ENCODE measurements at places on chromosomes 1 and 21.
A peak's percentile ranks its signal among the peaks of the same experiment; 100 is the strongest.

DNA sequence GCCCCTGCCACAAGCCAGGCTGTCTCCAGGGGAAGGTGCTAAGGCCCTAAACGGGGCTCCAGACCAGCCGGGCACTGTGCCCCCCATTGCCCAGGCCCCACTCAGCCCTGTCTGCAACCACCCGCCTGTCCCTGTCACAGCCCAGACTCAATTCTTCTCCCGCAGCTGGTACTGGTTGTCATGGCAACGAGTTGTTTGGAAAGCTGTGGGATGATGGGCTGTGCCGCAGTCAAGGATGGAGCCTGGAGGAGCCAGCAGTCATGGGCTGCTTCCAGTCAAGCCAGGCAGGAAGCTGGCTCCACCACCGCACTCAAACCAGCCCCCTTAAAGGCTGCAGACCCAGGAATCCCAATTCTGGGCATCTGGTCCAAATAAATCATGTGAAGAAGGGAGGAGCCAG lies 4.2 kb downstream of the SPOCD1 start:
- DNase-seq = no peak

DNA sequence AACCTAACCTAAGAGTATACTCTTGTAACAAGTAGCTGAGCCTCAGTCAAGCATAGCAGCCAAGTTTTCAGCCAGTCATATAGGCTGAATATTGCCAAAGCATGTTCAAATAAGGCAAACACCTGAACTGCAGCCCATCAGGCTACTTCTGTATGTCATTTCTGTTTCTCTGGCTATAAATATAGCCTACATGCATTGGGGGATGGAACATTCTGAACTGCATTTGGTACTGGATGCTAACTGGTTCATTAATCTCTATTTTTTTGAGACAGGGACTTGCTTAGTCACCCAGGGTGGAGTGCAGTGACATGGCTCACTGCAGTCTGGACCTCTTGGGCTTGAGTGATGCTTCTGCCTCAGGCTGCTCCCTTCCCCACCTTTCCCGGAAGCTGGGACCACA lies 37.3 kb downstream of the MAST2 start:
- no peak for DNase-seq

- no peak for DNase-seq
Measured at GRCh38 chr21:33362044-33362555, 37.3 kb downstream of the IFNAR1 start.

GRCh38 chr1:115428256-115428655 lies 90.2 kb upstream of the NGF start:
- no peak for DNase-seq

- peak; percentile 56 for DNase-seq
Measured at GRCh38 chr1:246875041-246876026, 56.4 kb downstream of the AHCTF1 start.

DNA sequence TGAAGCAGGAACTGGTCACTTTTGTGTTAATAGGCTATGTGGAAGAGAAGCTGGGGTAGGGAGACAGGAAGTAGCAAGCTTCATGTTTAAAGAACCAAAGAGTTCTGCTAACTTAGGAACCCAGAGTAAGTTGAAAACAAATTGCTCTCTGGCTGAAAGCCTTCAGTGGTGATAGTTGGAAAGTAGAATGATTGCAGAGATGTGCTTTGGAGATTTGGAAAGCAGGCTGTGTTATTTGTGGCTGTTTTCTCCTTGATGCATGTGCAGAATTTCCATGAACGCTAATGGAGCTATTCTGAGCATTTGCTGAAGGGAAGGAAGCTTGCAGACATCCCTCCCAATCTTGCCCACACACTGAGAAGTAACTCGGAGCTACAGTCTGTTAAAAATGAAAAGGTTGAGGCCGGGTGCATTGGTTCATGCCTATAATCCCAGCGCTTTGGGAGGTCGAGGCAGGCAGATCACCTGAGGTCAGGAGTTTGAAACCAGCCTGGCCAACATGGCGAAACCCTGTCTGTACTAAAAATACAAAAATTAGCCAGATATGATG lies 45.7 kb downstream of the TCEANC2 start:
- DNase-seq = no peak

GRCh38 chr1:154353460-154353904 lies 28.2 kb downstream of the ATP8B2 start:
- no peak for DNase-seq

GRCh38 chr1:59076612-59077011 lies 220.3 kb upstream of the FGGY start:
- no peak for DNase-seq

- DNase-seq = no peak
Measured at GRCh38 chr1:201475130-201475529, 6.1 kb upstream of the PHLDA3 start.

GRCh38 chr1:101185421-101185820 lies 51.4 kb upstream of the S1PR1 start:
- no peak for DNase-seq

DNA sequence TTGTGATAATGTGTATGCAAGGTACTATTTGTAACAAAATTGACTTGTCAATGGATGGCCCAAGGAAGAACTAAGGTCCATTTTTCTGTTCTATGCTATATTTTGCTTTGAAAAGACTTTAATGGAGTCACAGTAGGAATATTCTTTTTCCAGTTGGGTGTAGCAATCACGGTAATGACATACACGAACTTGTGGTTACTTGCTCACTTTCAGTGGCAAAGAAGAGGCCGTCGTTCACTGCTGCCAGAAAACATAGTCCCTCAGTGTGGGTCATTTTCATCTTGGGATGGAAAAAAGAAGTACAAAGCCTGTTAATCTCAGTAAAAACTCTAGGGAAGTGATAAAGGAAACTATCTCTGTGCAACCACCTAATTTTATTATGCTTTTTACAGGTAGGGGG lies 47.8 kb upstream of the LAMC2 start:
- DNase-seq = no peak

GRCh38 chr1:178342745-178343144 lies 154.0 kb downstream of the CLEC20A start:
- DNase-seq = no peak

- no peak for DNase-seq
Measured at GRCh38 chr1:153968000-153968363, 280 bp downstream of the CREB3L4 start.

- DNase-seq = peak; percentile 6
Measured at GRCh38 chr1:47280142-47280541, 33.8 kb downstream of the STIL start.

GRCh38 chr1:75171876-75172275 lies 37.7 kb downstream of the LHX8 start:
- no peak for DNase-seq

GRCh38 chr21:36254106-36254941 lies 65.7 kb upstream of the MORC3 start:
- DNase-seq = no peak

DNA sequence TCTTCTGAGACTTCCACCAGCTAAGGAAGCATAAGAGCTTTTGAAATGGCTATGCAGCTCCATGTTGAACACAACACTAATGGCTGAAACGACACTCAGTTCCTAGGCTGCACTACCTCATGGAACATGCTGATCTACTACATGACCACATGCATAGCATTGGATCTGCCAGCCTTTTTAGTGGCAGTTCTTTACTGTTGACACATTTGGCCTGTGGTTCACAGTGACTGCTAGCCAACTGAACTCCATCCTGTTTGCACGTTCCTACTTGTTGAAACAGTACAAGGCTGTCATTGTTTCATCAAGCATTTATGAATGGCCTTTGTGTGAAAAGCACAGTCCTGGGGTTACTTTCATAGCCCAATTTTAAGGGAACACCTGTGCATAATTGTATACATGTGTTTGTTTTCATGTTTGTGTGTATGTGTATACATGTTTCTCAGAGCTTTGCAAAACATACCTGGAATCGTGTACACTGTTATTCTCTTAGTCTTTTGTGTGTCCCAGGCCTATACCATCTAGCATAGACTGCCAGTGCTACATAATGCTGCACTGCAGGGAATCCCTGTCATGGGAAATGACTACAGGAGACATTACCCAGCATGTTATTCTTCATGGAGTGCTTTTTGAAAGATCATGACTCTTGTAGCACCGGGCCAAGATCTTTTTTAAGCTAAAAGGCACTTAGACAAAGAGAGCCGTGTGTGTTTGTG lies 179.6 kb upstream of the ESRRG start:
- DNase-seq = no peak

DNA sequence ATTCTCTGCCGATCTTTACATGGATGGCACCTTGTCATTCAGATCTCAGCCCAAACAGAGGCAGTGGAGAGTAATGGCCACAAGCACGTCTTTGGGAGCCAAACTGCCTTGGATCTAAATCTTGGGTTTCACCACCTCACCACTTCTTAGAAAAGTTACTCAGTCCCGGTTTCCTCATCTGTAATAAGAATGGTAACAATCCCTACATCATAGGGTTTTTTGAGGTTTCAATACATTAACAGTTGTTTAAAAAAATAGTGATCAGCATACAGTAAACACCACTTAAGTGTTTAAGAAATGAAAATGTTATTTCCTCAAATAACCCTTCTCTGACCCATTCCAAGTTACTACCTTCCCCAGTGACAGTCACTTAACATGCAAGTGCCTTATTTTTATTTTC lies 38.5 kb upstream of the KCNA3 start:
- no peak for DNase-seq

- DNase-seq = no peak
Measured at GRCh38 chr1:183051546-183051945, 28.3 kb downstream of the LAMC1 start.

GRCh38 chr21:29378832-29379231 lies 80.1 kb downstream of the BACH1 start:
- DNase-seq = no peak

DNA sequence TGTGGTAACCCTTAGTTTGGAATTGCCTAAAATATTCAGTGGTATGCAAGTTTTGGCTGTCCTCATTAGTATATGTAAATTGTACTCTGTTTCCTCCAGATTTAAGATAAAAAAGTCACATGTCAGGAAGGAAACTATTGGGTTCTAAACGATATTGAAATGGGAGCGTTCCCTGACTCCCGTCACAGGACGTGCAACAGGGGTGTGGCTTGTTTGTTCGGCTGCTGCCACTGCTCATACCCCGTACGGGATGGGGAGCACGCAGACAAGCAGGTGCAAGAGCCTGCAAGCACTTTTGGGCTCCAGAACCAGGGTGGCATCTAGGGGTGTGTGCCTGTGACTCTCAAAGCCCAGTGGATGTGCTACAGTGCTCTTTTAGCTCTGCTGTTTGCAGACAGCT lies 6.2 kb upstream of the PAPPA2 start:
- DNase-seq = no peak

GRCh38 chr1:116556289-116557006 lies 14.4 kb downstream of the CD58 start:
- no peak for DNase-seq

DNA sequence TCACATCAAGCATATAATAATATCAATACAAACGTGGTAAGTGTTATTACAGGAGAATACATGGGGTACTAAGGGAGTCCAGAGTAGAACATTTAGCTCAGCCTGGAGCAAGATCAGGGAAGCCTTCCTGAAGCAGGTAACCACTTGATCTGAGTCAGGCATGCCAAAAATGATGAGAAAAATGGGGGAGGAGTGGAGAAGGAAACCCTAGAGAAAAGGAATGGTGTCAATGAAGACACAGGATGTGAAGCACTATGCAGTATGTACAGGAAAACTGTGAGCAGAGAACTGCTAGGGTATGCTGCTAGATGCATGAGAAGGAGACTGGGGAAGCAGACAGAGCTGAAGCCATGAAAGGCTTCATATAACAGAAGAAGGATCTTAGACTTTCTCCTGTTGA lies 84.7 kb downstream of the NOTCH2 start:
- DNase-seq = no peak

- no peak for DNase-seq
Measured at GRCh38 chr1:246794048-246794827, 70.0 kb downstream of the SCCPDH start.

- peak; percentile 56 for DNase-seq
Measured at GRCh38 chr1:20792196-20792595, 5.1 kb upstream of the HP1BP3 start.

DNA sequence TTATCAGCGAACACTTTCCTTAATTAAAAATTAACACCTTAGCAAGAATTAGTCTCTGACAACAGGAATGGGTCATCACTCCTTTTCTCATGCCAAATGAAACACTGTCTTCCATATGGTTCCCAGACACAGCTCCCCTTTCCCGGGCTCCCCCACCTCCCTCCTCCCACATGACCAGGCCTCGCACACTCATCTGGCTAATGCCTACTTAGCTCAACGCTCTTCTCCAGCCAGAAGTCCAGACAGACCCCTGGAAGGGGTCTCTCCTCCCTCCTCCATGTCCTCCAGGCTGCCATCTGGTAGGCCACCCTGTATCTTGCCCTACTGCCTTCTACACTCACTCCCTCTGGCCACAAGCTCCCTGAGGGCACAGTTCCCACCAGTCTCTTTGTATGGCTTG lies 39.9 kb downstream of the KCNC4 start:
- DNase-seq = no peak

DNA sequence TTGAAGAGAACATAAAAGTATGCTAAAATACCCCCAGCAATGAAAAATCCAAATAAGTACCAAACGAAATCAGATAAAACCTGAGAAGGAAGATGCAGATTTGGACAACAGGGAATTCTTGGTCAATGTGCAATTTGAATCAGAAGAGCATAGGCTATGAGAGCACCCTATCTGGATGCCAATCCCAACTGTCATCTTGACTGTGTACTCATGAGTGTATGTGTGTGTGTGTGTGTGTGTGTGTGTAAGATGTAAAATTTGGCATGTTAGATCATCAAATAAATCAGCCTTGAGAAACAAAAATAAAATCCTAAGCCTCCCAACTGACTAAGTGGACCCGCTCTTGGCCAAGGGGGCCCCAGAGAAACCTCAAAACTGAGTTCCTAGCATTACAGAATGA lies 18.0 kb upstream of the SPRR2G start:
- no peak for DNase-seq

DNA sequence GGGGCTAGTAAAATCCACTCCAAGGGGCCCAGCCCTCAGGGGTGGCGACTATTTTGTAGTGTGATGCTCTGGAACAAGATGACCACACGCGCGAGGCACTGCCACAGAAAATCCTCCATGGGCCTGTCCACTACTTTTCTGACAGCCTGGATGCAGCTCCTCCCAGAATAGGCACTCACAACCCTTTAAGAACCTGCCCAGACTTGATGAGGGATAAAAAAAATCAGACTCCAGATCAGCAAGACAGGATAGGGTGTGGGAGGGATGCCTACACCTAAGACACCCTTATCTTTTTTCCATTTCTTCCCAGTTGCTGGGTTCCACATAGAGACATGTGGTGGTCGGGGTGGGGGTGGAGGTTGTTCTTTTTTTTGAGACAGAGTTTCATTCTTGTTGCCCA lies 33.5 kb downstream of the PCAT6 start:
- DNase-seq = no peak

DNA sequence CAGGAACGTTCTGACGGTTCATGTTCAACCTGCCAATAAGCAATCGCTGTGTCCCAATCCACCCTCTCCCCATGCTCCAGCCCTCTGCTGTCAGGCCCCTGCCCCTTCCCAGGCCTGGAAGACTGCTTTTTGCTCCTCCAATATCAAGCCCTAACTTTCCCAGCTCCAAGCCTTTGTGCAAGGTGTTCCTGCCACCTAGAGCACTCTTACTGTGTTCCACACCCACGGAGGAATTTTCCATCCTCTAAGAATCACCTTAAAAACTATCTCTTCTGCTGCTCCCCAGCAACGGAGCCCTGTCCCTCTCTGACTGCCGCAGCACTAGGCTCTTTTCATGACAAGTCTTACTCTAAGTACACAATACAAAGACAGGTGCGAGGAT lies 657.9 kb downstream of the AJAP1 start:
- DNase-seq = no peak
